ENCODE measurements at places on chromosomes 2 and 18. TPM values are rescaled to one million over a fixed set of nuclear protein-coding genes. Genes with fewer than 3 reads are reported as not detected.

Gene L3MBTL4
- 2.4 TPM for total RNA-seq

Gene TEKT4
- total RNA-seq: not detected

Gene ATG4B
- 93.0 TPM for total RNA-seq

Gene HNMT
- 56.5 TPM for total RNA-seq

Gene PROKR1
- total RNA-seq: not detected
